ENCODE measurements at places on chromosomes 4 and X.

DNA sequence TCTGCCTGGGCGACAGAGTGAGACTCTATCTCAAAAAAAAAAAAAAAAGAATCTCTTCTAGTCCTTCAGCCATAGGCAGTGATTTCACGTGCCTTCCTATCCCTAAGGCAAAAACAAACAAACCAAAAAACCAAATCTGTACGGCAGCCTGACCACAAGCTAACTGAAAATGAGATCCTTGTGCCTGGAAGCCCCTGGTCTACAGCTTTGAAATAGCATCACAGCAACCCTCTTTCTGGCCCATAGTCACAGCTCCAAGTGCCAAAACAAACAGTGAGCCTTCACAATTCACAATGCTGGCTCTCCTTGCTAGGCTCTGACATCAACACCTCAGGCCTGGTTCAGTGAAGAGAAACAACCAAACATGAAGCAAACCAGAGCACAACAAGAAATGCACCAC lies 46.1 kb downstream of the TMEM150C start:
- DNase-seq, result no peak

DNA sequence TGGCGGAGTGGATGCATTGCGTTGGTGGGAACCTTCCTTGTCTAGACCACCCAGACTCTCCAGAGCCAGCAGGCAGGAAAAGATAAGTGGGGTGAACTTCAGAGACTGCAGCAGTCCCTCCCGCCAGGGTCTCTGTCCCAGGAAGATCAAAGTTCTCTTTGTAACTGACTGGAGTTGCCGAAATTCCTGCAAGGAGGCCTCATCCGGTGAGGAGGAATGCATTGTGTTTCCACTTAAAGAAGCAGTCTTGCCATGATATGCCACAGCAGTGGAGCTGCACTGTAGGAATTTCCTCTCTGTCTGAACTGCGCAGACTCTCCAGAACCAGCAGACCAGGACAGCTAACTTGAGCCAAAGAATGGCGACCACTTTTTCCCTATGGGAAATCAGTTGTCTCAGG lies 1190.4 kb downstream of the TECRL start:
- no peak for DNase-seq

- DNase-seq, result no peak
Observed at GRCh38 chrX:130082244-130083106, 27.8 kb downstream of the ELF4 start.

DNA sequence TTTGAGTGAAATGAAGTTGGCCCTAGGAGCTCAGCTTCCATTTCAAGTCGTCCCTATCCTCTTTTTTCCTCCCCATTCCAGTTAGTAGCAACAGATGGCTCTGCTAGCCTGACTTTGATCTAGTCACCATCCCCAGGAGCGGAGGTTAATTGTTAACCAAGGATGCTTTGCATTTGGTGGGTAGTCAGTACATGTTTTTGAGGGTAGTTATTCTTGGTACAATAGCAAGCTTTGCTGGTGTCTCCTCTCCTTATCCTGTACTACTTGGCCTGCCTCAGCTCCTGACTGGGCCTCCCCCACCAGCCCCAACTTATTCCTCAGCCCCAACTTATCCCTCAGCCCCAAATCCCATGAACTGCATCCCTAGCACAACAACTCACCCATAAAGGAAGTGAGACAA lies 14.8 kb upstream of the RTL5 start:
- no peak for DNase-seq

DNA sequence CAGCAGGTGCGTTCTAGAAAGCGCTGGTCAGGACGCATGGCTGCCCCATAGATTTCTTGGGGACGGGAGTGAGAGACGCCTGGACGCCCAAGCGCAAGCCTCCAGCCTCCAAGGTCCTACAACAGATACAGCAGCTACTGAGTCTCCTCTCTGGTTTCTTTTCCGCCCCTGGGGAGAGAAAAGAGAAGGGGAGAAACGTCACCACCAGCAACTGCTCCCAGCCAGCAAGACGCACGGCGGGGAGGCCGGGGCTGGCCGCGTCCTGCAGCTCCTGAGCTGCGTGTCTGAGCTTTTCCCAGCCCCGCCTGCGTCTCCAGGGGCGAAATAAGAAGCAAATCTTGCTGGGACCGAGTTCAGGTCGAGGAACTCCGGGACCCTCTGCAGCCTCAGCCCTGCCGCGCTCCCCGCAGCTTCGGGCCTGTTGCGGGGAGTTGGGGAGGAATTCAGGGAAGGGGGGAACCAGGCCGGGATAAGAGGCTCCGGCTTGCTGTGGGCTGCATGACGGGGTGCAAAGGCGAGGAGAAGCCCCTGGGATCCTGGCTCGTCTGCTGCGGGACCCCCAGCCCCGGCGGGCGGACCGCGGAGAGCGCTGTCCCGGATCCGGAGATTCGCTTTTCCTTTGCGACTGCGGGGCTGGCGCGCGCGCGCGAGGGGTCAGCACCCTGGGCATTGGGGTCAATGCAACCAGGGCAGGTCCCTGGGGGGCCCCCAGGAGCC lies 6.8 kb upstream of the SHOX start:
- peak; percentile 60 for DNase-seq

GRCh38 chr4:57632564-57632963 lies 522.4 kb upstream of the IGFBP7 start:
- DNase-seq, result no peak

DNA sequence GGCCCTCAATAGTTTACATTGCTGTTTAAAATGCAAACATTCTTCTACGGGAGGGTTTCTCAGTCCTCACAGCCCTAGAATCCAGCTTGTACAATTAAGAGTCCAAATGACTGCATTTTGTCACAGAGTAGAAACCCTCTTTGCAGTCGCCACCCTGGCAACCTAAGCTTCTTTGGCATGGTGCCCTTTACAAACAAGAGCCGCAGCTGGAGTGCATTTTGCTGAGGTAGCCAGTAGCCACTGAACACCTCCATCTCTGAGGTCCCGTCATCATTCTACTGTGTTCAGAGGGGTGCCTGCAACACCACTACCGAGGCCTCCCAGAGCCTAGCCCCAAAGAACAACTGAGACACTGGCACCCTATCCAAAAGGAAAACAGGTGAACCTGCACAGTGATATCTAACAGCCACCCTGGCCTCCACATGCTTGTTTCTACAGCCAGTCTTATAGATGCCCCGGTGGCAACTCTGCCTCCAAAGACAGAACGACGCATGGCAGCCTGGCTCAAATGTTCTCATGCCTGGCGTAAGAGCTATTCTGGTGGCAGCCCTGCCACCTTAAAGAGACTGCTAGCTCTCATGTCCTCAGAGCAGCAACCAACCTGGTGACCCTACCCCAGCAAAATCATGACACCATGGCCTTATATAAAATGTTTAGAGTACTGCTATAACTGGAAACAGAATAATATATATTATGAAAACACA lies 801.9 kb downstream of the TECRL start:
- DNase-seq, result no peak

GRCh38 chr4:126004941-126005340 lies 690.2 kb downstream of the FAT4 start:
- DNase-seq, result no peak

DNA sequence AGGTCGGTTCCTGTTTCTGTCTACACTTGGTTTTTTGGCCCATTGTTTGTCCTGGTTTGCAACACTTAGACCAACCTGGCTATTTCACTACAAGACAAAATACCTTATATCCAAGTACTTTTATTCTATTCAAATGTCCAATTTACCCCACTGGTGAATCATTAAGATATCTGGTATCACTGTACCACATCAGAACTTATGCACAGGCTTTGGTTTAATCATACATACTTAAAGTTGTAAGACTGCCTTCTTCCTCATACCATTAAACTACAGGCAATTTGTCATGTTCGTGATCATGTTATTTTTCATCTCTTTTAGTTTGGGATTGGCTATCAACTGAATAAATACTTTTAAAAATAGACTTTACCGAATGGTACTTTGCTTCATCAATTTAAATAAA lies 53.0 kb upstream of the ATOH1 start:
- DNase-seq, result no peak
